ENCODE measurements at places on chromosomes 6 and 20. TPM values are rescaled to one million over a fixed set of nuclear protein-coding genes. Genes with fewer than 3 reads are reported as not detected.
A peak's percentile ranks its signal among the peaks of the same experiment; 100 is the strongest.

Gene LTV1
- 26.6 TPM for total RNA-seq

- DNase-seq = no peak
Measured at GRCh38 chr20:36604952-36605398, 604 bp upstream of the RAB5IF start.

GRCh38 chr6:83488448-83488847 lies 23.9 kb upstream of the PRSS35 start:
- DNase-seq = no peak

Gene TREML1
- not detected for total RNA-seq

GRCh38 chr20:31699801-31700728 lies 22.6 kb downstream of the BCL2L1 start:
- no peak for DNase-seq

DNA sequence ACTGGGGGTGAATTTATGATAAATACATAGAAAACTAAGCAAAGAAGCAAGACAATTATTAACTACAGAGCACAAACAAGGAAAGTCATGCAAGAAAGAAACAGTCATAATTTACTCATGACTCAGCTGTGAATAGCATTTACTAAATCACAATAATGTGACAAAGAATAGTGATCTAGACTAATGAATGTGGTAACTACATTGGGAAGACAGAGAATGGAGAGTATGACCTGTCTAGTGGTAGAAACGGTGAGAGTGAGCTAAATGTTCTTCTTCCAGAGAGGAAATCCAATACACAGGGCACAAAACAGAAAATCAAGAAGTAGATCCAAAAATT lies 153.5 kb upstream of the DST start:
- DNase-seq = no peak

GRCh38 chr20:59772373-59772705 lies 161.1 kb downstream of the SYCP2 start:
- DNase-seq = no peak

- no peak for DNase-seq
Measured at GRCh38 chr20:37090407-37090806, 5.4 kb downstream of the RBL1 start.

Gene CLDN20
- total RNA-seq = not detected

GRCh38 chr20:51431321-51431720 lies 111.2 kb downstream of the NFATC2 start:
- DNase-seq = no peak

GRCh38 chr6:16180696-16181438 lies 52.0 kb downstream of the MYLIP start:
- DNase-seq = no peak

DNA sequence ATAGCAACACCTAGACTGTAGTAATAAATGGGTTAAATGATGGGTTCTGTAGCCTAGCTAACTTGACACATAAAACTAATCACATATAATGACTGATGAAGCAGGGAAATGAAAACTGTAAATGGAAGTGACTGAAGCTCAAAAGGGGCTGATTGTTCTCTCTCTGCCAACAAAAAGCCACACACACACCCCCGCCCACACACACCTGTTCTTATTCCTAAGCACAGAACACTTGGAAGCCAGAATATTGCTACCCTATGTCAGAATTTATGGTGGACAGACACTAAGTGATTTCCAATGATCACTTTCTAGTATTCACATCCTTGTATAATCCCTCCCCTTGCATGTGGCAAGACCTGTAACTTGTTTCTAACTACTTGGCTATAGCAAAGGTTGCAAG lies 603.5 kb downstream of the UTRN start:
- DNase-seq = no peak

DNA sequence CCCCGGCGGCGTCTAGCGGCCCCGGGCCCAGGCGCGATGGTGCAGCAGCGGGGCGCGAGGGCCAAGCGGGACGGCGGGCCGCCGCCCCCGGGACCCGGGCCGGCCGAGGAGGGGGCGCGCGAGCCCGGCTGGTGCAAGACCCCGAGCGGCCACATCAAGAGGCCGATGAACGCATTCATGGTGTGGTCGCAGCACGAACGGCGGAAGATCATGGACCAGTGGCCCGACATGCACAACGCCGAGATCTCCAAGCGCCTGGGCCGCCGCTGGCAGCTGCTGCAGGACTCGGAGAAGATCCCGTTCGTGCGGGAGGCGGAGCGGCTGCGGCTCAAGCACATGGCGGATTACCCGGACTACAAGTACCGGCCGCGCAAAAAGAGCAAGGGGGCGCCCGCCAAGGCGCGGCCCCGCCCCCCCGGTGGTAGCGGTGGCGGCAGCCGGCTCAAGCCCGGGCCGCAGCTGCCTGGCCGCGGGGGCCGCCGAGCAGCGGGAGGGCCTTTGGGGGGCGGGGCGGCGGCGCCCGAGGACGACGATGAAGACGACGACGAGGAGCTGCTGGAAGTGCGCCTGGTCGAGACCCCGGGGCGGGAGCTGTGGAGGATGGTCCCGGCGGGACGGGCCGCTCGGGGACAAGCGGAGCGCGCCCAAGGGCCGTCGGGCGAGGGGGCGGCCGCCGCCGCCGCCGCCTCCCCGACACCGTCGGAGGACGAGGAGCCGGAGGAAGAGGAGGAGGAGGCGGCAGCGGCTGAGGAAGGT lies 715 bp downstream of the SOX12 start:
- peak; percentile 52 for DNase-seq

Gene CLPSL2
- not detected for total RNA-seq

- no peak for DNase-seq
Measured at GRCh38 chr20:23684261-23684660, 4.6 kb downstream of the CST4 start.

Gene PPIL6
- total RNA-seq = 1.0 TPM

Gene CNKSR3
- 8.3 TPM for total RNA-seq

Gene IL20RA
- not detected for total RNA-seq

Gene RBM24
- total RNA-seq = 1.0 TPM

DNA sequence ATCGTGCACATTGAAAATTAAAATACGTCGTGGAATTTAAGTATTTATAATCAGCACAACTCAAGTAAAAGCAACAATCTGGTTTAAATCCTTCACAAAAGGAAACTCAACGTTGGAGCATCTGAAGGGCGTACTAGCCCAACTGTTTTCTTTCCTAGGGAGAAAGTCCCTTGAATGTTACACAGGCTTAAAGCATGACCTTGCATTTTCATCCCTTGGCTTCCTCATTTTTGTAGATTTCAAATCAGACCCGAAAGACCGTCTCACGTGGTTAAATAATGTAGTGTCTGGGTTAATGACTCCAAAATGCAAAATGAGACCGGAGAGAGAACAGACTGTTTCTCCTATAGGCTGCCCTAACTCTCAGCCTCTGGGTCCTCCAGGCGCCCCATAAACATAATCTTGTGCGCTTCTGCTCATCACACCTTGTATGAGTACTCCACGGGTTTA lies 249.2 kb upstream of the RREB1 start:
- DNase-seq = no peak

DNA sequence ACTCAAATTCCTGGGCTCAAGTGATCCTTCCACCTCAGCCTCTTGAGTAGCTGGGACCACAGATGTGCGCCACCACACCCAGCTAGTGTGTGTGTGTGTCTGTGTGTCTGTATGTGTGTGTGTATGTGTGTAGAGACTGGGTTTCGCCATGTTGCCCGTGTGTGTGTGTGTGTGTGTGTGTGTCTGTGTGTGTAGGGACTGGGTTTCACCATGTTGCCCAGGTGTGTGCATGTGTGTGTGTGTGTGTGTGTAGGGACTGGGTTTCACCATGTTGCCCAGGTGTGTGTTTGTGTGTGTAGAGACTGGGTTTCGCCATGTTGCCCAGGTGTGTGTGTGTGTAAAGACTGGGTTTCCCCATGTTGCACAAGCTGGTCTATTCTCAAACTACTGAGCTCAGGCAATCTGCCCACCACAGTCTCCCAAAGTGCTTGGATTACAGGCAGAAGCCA lies 28.3 kb downstream of the CDK5RAP1 start:
- DNase-seq = peak; percentile 28

DNA sequence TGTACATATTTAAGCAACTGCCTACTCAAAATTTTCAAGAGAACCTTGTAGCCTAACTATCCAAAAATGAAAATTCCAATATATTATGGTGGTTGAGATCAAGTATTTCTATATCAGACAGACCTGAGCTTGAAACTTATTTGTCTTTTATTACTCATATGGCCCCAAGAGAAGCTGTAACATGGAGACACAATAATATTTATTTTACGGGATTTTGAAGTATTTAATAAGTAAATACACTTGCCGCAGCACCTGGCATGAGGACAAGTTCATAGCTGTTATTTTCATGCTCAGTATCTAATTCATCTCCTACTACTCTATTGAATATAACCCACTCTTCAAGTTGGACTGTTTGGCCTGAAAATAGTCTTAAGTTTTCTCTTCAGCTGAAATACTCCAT lies 28.0 kb downstream of the PTPRK start:
- no peak for DNase-seq

DNA sequence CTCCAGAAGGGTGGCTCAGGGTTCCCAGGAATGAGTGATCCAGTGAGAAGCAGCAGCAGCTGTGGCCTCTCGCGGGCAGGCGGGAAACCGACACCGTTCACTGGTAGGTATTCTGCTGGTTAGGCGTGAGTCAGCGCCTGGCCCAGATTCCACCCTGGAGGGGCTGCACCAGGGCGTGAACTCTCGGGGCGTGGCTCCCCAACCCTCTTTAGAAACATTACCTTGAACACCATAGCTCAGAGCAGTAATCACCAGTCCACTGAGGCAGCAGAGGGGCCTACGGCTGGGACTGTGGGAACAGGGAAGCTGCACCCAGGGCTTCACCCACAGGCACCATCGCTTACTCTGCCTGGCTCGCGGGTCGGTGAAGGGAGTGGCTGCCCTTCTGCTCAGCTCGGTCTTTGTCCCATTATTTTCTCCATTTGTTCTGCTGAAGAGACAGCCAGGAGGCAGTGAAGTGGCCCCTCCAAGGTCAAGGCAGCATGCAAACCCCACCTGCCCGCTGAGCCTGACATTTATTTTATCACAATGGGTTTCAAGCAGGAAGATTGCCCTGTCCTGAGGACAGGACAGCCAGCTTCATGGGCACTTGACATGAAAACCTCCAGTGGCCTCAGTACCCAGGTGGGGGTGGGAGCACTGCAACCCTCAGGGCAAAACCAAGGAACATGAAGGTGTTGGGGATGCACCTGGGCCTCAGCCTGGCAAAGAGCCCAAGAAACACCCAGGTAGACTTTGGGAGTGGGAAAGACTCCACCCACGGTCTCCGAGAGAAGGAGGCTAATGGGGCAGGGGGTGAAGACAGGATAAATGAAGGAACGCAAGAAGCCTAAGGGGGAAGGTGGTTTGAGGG lies 51.0 kb upstream of the CD93 start:
- peak; percentile 40 for DNase-seq

DNA sequence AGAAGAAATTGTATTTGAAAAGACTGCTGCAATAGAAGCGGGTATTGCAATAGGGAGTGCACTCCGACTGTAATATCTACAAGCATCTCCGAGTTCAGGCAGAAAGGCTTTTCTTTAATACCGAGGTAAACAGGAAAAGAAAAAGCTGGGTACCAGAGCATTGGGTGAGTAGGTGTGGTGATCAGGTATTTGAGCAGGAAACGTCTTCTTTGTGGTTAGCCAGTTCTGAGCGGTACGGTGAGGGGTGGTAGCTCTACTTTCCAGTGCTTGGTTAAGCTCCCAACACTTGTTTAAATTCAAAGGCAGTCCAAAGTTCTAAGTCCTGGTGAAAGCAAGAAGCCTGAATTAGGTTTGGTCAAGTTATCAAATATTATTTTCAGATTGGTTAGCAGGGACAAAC lies 404.1 kb downstream of the LMBRD1 start:
- no peak for DNase-seq

DNA sequence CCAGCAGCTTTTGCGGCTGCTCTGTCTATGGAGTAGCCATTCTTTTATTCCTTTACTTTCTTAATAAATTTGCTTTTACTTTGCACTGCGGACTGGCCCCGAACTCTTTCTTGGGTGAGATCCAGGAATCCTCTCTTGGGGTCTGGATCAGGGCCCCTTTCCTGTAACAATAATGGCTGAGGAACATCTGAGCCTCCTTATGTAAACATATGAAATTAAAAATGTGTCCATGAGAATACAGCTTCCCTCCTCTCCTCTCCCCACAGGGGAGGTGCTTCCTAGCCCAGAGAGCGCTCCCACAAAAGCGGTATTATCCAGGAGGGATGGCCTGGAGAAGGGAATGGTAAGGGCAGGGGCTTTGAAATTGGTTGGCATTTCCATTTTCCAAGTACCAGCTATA lies 81.1 kb downstream of the PSMG4 start:
- DNase-seq = no peak

- DNase-seq = no peak
Measured at GRCh38 chr6:16414205-16414604, 175.8 kb downstream of the GMPR start.

GRCh38 chr6:84072442-84072997 lies 38.9 kb downstream of the MRAP2 start:
- no peak for DNase-seq

DNA sequence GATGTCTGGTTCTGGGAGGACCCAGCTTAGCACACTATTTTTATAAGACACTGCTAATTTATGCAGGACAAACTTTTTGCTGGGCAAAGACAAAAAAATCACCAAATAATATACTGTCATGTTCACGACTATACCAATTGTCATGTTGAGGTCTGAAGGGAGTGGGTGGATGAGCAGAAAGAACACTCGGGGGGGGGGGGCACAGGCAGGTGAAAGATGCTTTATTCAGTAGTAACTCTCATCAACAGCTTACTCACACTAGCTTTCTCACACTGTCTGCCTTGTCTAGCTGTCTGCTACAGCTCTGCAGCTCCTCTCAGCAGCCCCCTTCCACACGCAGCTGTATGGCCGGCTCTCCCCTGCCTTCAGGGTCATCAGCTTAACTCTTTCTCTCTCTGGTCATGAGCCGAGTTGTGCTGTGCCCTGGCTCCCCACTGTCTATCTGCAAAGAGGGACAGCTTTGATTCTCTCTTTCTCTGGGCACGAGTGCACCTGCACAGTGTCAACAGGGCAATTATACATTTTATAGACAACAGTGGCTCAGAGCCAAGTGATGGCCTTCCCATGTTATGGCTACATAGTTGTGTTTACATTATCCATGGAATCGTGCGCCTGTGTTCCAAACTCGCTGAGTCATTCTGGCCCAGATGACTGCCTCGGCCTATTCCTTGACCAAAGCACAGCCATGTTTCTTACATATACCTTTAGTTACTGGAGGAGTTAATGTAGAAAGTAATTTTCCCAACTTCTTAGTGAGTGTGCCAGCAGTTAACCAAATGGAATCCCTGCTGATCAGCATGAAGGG lies 187.7 kb upstream of the PRSS16 start:
- no peak for DNase-seq

GRCh38 chr20:44644230-44644617 lies 7.3 kb downstream of the ADA start:
- DNase-seq = no peak

GRCh38 chr6:33259032-33259431 lies 12.6 kb downstream of the VPS52 start:
- no peak for DNase-seq

- DNase-seq = no peak
Measured at GRCh38 chr20:45861221-45862075, 4.0 kb downstream of the ZSWIM3 start.

Gene MAPK13
- total RNA-seq = not detected

GRCh38 chr20:19652591-19653026 lies 105.4 kb upstream of the RIN2 start:
- DNase-seq = no peak
